ENCODE measurements at places on chromosomes 11 and 22. TPM values are rescaled to one million over a fixed set of nuclear protein-coding genes. Genes with fewer than 3 reads are reported as not detected.
A peak's percentile ranks its signal among the peaks of the same experiment; 100 is the strongest.

- DNase-seq: no peak
These were observed 29.0 kb downstream of the NECTIN1 start for GRCh38 chr11:119700030-119700429.

DNA sequence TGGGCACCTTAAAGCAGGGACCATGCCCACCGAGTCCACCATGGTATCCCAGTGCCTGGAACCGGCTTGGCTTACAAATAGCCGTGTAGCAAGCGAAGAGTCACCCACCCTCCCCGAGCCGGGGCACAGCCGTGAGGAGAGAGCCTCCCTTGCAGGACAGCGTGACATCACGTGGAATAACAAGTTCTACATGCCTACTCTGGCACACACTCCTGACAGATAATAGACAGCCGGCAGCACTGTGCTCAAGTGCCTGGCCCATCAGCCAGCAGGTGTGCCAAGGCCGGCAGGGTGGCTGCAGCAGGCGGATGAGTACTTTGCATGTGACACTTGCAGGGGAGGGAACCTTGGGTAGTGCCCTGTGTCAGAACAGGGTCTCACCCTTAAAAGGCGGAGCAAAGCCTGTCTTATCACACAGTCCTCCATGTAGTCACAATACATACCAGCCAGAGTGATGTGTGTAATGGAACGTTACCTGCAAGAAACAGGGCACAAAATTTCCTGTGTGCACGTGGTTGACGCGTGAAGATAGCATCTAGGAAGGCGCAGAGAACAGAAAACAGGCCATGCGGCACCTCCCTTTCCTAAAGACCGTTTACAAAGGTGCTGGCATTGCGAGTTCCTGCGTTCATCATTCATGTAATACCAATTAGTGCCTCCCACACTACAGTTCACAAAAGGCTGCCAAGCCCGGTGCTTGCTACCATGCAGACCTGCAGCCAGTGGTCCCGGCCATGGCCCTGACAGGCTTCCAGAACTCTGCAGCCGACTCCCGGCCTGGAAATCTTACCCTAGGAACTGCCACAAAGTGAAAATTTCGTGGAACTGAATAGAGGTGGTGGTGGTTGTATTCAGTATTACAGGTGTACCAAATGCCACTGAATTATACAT is 16.4 kb downstream of the TOM1 start:
- DNase-seq: no peak

DNA sequence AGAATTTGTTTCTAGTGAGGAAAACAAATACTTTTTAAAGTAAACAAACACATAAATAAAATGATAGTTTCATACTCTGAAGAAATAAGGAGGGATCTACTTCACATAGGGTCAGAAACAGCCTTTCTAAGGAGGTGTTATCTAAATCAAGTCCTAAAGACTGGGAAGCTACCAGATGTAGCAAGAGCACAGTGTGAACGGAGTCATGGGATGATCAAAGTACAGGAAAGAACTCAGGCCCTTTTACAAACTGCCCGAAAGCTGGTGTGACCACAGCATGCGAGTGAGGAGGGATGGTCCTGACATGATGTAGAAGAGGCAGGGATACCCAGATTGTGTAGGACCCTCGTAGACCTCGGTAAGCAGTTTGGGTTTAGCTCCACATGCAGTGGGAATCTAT is 102.8 kb downstream of the ARHGAP32 start:
- no peak for DNase-seq

GRCh38 chr11:63635762-63636465 is 21.7 kb upstream of the PLAAT3 start:
- DNase-seq: peak; percentile 89

The KCNQ1 gene
- total RNA-seq: 2.9 TPM

DNA sequence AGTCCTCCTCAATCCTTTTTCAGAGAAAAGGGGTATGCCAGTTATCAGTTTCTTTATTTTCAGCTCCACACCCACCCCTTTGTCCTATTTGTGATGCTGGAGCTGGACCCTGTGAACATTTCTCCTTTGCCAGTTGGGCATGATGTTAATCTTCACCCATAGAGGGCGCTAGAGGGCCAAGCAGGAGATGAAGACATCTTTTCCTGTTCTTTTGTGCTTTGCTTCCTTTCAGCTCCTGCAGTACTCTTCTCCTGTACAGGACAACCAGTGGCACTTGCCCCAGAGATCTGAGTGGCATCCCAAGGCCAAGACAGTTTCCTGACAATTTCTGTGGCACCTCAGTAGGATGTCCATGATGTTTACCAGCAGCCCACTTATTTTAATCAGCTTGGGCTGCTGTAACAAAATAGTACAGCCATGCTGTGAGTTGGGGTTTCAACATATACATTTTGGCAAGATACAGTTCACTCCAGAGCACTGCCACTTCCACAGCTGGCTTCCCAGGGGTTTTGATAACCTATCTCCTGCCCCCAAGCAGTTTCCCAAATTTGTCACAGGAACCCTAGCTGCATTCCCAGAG is 4.6 kb downstream of the SAA2 start:
- peak; percentile 87 for DNase-seq

GRCh38 chr11:9657531-9657930 is 6.3 kb upstream of the SWAP70 start:
- peak; percentile 19 for DNase-seq

GRCh38 chr11:100562128-100562527 is 125.0 kb upstream of the ARHGAP42 start:
- no peak for DNase-seq

- no peak for DNase-seq
These were observed 62.6 kb downstream of the PKNOX2 start for GRCh38 chr11:125227151-125227550.

DNA sequence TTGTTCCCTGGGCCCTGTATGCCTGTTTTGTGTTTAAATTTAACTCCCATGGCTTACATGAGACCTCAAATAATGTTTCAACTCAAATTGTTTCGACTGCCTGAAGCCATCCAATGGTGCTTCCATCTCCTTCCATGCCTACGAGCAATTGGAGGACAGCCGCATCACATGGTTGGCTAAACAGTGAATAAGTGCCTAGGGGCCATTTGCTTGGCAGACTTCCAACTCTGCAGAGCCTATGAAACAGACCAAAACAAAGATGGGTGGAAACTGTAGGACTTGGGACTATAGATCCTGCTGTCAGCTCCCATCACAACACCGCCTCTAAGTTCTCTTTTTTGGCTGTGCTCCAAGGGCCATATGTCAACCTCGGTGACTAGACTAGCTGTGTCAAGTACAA is 84.1 kb downstream of the PARVA start:
- peak; percentile 22 for DNase-seq

DNA sequence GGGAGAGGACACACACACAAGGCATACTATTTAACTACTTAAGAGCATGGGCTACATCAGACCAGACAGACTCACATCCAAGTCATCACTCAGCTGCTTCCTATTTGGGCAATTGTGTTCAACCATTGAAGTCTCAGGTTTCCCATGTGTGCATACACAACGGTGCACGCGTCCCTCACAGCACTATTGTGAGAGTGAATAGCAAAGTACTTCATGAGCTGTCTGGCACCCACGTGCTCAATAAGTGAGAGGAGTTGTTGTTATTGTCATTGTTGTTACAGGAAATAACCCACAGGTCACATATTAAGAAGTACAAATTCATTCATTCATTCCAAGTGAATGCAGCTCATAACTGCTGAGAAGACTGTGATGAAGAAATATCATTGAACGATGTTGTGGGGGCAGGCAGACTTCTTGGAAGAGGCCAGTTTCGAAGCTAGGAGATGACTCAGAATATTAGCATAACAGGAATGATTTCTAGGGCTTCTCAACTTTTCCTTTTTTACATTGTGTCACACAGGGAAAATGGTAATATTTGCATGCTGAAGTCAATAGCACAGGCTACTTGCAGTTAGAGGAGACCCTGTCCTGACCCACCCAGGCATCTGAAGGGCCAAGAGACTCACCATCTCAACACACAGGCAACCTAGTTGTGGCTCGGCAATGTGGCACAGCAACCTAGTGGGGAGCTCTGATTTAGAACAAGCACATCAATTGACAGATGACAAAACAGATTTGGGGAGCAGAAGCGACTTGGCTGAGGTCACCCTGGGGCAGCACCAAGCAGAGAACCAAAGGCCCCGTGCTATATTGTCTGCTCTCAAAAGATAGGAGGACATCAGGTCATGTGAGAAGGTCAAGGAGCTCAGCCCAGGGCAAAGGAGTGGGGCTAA is 606.0 kb downstream of the BUD13 start:
- peak; percentile 22 for DNase-seq

The CFAP300 gene
- total RNA-seq: 1.8 TPM

GRCh38 chr11:2089536-2090165 is 49.5 kb downstream of the IGF2 start:
- peak; percentile 82 for DNase-seq

GRCh38 chr11:61928606-61929005 is 11.2 kb upstream of the RAB3IL1 start:
- DNase-seq: no peak

DNA sequence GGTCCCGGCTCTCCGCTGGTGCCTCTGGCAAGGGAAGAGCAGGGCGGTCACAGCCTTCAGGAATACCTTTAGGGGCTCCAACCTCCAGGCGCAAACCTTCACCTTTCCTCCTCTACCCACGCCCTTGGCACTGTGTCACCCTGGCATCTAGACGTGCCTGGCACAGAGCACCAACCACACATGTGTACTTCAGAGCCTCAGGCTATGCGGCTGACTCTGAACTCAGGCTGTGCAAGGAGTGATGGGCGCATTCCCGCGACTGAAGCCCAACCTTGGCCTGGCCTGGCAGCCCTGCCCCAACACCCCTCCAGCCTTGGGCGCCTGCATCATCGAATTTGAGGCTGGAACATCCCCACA is 11.4 kb downstream of the SCARF2 start:
- DNase-seq: no peak

The MPPED2 gene
- total RNA-seq: 2.5 TPM

The ADM gene
- 31.5 TPM for total RNA-seq

The TRIM48 gene
- total RNA-seq: not detected
